ENCODE measurements at places on chromosomes 7 and 10.

- no peak for DNase-seq
These were observed 98.8 kb downstream of the PTPN20 start for GRCh38 chr10:47010036-47010435.

DNA sequence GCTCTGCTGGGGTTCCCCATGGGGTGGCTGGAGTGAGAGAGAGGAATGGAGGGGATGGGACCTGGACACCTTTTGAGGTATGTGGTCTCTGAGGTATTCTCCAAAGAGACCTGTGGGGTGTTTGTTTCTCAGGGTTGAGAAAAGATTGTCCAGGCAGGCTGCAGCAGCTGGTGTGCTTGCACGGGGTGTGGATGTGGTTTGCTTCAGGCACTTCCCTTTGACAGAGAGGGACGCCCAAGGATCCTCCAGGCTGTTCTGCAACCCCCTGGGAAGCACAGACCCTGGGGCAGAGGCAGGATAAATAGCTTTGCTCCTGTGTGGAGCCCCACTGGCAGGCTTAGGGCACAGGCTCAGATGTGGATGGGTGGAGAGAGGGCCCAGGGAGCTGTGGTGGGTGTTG lies 115.1 kb upstream of the AGK start:
- no peak for DNase-seq

- no peak for DNase-seq
These were observed 6.5 kb downstream of the UROS start for GRCh38 chr10:125816548-125816947.

DNA sequence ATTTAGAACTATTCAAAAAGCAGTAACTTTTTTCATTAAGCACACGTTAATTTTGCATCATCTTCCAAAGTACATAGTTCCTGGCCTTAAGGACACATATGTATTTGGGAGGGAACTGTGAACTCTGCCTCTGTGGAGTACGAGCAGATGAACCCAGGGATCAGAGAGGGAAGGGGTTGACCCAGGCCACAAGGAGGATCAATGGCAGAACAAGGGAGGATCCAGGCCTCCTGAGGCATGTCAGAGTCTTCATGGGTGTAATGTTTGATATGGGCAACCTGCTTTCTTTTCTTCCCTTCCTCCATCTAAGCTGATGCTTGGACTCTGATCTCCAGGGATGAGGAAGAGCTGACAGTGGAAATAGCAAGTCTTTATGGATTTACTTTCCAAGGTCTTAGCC lies 164.0 kb downstream of the SH2D4B start:
- no peak for DNase-seq

DNA sequence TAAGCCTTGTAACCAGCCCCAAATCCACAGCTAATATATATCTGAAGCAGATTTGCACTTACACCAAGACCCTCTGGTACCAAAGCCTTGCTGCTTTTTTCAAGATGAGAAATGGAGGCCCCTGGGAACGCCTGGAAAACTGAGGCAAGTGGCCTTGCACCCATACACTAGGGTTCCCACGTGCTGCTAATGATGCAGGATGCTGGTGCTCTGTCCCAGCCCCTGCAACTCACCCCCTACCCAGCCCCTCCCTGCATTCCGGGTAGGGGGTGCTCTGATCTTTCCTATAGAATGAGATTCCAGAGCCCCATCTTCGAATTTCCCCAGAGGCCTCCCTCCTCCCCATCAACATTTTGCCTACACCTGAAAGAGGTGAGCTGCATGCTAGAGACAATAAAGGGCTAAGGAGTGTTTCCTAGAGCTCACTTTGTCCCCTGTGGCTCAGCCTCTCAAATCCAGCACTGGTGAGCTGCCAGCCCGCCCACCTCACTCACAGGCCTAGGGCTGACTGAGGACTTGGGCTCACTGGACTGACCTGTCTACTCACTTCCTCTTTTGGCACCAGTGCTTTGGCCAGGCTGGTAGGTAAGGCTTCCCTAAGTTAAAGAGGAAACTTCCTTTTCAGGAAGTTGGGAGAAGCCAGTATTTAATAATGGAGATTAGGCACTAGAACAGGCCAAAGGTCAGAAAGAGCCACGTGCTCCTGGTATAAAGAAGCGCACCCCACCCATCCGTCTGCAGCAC lies 9.8 kb downstream of the RBP4 start:
- DNase-seq, result no peak

DNA sequence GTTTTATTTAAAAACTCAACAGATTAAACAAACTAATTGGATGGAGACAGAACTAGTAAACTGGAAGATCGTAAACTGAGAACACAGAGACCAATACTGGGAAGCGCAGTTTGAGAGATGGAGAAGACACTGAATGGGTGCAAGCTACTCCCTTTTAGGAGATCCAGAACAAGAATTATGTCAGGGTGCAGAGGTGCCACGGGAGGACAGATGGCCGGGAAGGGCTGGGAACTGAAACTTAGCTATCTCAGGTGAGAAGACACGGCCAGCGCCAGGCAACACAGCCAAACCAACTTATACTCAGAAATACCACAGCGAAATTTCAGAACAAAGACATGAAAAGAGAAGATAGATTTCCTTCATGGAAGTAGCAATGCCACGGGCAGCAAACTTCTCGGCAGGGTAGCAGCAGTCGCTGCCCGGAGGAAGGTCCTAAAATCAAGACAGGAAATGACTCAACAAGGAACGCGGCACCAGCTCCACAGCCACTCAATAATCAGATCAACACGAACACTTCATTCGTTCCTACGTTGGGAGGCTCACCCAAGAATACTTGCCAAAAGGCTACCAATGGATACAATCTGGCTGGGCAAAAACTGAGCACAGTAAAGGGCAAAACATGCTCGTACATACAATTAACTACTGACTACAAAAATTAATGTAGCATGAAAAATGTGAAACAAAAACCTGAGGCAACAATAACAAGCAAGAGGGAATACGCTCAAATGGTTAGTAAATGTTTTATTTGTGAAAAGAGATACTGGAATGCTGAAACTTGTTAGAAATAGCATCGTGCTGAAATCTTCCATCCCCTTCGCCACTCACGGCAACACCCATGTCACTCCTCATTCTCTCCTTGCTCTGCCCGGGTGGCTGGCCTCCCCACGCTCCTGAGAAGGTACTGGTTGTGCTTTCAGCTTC lies 2.2 kb upstream of the LRRC27 start:
- no peak for DNase-seq

DNA sequence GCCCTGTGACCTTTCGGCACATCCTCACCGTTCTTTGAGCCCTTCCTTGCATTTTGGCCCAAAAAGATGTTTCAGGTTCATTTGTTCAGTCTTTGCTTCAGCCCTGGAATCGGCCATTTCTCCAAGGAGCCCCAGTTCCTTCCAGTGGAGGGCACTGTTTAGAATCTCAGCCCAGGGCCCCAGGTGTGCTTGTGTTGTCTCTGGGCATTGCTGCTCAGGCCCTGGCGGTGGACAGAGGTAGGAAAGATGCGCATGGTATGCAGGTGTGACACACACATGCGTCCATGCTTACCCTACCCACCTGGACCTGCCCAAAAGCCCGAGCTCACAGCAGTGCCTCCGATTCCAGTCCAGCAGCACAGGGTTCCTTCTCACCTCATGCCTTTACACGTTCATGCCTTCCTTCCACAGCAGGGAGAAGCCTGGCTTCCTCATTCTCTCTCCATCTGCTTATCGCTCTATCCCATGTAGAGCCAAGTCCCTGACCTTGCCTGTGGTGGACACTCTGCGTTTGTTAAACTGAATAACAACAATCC lies 70.6 kb downstream of the LHPP start:
- DNase-seq, result peak; percentile 40

GRCh38 chr10:50497758-50498157 lies 126.0 kb downstream of the SGMS1 start:
- peak; percentile 73 for DNase-seq

GRCh38 chr10:21495002-21495751 lies 30.3 kb downstream of the SKIDA1 start:
- no peak for DNase-seq

DNA sequence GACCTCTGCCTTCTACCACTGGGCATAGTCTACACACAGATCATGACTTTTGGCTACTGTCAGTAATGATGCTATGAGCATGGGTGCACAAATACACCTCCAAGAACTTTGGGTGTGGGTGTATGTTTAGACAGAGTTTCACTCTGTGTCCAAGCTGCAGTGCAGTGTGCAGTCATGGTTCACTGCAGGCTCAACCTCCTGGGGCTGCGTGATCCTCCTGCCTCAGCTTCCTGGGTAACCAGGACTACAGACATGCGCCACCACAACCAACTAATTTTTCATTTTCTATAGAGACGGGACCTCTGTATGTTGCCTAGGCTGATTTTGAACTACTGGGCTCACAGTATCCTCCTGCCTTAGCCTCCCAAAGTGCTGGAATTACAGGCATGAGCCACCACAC lies 194.4 kb downstream of the NSUN6 start:
- DNase-seq, result no peak
